ENCODE measurements at places on chromosomes 2 and 18.

DNA sequence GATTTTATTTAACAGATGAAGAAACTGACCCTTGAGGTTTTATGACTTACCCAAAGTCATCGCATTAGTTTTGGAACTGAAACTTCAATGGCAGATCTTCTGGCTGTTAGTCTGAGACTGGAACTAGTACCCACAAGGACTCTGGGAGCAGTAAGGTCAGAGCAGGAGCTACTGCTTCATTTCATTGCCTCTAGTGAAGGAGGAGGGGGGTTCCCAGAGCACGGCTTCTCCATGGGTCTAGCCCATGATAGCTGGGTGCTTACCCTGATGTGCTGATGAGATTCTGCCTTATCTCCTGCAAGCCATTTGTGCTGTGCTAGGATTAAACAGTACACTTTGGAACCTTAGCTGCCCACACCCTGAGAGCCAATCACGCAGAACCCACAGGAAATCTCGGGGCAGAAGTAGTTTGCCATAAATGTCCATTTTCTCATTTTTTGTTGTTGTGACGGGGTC, 5.4 kb upstream of the RNASEH1 start:
- DNase-seq: no peak

- no peak for DNase-seq
These were observed 6.3 kb upstream of the EN1 start for GRCh38 chr2:118853651-118854291.

- DNase-seq: no peak
These were observed 187.7 kb downstream of the LOXHD1 start for GRCh38 chr18:46469186-46469915.

DNA sequence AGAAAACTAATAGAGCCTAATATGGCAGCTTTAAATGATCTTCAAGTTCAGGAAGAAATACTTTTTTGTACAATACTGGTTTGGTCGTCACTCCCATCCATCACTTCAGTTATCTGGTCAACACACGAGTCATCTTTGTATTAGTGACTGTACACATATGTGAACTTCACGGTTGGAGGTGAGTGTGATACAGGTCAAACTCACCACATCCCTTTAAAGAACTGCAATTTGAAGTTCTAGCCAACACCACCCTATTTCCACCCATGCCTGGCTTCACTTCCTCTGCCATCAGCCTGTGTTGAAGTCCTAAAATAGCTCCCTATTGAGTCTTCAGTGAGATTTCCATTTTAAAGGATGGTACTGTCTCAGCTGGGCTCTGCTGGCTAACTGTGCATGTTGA, 361.9 kb downstream of the TXNL1 start:
- no peak for DNase-seq

DNA sequence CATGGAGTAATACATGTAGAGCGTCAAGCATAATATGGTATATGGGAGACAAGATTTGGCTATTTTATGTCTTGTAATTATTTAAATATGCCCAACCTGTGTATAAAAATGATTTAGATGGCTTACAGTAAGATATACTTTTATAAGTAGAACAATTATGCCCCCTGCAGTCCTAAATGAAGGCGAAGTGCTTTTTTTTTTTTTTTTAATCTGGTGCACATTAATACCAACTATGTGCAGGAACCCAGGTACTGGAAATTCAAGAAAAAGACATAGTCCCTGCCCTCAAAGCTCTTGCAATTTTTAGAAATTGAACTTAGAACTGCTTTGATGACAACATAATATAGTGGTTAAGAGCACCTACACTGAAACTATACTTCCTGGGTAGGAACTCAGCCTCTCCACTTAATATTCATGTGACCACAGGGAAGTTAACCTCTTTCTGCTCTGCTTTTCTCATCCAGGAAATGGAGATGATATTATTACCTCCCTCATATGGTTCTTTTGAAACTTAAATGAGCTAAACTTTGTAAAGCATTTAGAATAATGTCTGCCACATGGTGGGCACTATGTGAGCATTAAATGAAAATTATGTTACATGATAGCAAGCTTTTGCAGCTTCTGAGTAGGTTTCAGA, 38.1 kb downstream of the AFTPH start:
- DNase-seq: peak; percentile 37

- no peak for DNase-seq
These were observed 243.1 kb downstream of the EN1 start for GRCh38 chr2:118604371-118604770.

- DNase-seq: no peak
These were observed 215.2 kb downstream of the MCFD2 start for GRCh38 chr2:46700435-46700834.

DNA sequence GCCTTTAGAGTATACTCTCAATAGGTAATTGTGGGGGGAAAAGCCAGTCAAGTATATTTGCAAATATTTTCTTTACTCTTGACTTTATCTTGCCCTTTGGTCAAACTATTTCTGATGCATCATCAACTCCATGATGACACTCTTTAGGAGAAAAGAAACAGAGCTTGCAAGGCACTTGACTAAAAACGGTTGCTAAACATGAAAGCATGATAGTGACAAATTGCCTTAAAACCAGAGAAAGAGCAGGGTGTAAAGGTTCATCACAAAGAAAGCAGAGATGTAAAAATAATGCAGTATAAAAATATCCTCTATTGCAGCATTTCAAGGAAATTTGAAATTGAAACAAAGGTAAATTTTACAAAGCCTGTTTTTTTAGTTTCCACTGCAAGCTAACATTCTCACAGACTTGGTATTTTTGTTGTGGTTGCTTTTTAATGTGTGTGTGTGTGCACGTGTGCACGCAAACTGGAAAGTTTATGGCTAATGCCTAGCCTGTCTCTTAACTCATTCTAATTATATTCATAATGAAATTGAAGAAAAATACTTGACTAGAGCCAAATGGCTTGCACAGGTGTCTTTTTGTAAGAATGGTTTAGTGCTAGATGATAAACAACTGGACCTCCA, 503.6 kb downstream of the ARHGAP15 start:
- no peak for DNase-seq

DNA sequence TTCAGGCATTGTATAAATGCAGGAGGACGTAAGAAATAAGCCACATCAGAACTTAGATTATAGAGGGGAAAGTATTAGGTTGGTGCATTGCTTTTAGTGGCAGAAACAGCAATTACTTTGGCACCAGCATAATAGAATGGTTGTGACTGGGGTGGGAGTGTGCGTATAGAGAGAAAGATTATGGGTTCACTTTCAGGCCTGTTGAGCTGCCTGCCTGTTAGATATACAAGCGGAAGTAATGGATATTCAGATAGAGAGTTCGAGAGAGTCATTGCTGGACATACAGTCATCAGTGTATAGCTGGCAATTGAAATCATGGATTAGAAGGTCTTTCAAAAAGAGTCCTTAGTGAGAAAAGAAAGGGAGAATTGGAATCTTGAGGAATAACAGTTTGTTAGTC, 139.2 kb upstream of the MYO3B start:
- DNase-seq: no peak

DNA sequence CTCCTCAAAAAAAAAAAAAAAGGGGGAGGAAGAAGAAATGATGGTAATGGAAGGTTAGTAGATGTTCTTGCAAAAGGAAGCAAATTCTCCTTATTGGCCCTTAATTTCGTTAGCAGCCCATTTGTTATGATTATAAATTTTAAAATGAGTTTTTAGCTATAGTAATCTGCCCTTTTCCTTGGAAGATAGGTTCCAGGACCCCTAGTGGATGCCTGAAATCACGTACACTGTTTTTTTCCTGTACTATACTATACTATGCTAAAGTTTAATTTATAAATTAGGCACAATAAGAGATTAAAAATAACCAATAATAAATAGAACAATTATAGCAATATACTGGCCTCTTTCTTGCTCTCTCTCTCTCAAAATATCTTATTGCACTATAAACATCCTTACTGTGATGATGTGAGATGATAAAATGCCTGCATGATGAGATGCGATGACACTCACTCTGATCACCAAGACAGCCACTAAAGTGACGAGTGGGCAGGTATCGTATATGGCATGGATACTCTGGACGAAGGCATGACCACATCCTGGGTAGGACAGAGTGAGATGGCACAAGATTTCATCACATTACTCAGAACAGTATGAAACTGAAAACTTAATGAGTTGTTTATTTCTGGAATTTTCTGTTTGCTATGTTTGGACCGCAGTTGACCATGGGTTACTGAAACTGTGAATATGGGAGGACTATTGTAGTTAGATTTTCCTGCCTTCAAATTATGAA, 87.2 kb downstream of the KCTD18 start:
- DNase-seq: no peak

DNA sequence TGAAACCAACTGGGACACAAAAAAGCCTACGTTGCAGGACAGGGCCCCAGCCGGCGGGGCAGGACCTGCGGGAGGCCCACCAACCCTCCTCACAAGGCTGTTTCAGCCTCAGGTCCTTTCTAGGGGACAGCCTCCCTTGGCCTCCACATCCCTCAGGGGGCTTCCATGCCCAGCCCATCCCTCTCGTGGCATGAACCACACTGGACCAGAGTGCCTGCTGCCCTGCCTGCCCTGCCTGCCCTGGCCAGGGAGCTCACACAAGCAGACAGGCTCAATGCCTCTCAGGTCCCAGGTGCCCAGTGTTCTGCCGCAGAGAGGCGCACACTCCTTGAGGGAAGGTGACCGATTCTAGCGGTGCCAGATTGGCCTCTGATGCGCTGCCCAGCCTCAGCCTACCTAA, 57.4 kb downstream of the HDAC4 start:
- no peak for DNase-seq

DNA sequence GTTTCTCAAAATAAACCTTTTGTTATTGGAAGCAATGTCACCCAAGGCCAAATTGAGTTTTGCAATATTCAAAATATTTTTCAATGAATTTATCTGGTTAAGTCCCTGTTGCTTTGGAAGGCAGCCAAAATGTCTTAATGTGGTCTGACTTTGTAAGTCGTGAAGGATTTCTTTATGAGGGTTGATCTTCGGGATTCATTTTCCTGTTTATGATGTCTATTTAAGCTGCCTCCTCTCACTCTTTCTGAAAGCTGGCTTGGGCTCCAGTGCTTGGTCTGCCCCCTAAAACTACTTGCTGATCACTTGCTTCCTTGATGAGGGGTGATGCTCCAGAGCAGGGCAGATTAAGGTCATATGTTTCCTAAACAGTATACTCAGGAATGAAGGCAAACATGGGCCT, 141.1 kb downstream of the ANTXR1 start:
- DNase-seq: no peak

DNA sequence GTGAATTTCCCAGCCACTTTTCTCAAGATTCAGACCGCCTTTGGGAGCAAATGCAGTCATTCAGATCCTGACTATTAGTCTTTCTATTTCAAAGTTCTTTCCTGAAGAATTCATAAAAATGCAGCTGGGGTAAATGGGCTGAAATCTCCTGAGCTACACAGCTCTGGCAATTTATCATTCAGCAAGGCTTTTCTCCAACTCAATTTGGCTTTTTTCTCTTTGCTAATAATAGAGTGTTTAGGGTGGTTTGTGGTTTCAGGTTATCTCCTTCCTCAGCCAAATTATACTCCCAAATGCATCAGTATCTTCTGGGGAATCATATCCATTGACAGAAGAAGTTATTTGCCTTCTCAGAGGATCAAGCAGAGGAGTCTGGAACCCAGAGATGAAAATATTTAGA, 282.4 kb upstream of the SLC14A2 start:
- no peak for DNase-seq
